Endothelial cell (in vitro differentiated cells): ENCODE measurements at places on chromosomes 6 and 20. TPM values are rescaled to one million over a fixed set of nuclear protein-coding genes. Genes with fewer than 3 reads are reported as not detected.

DNA sequence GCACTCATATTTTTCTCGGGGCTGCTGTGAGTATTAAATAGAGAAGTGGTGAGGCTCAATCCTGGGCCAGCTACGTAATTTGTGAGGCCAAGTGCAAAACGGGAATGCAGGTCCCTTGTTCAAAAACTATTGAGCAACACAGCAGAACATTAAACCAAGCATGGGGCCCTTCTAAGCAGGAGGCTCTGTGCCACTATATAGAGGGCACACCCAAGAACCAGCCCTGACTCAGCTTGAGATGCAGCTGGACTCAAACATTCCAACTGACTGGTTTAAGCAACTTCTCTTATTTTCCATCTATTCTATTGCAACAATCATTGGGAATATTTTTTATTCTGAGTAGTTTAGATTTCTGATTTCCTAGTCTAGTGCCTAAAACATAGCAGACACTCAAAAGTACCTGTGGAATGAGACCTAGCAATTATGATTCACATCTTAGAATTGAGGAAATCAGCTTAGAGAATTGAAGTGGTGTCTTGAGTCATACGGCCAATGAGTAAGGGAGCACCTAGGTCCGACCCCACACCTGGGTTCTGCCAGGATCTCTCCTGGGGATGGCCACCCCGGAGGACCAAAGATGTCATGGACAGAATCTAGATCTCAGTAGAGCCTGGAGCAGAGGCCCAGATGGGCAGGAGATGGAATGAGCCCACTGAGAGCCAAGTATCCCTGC lies 1.3 kb downstream of the SIRPB2 start:
- H3K27me3 ChIP-seq, result peaks cover 2% of the 10 kb centered on the region
- peaks cover 57% of the 10 kb centered on the region for H3K4me1 ChIP-seq
- H3K27ac ChIP-seq, result peak overlapping the region; percentile 36
- no peak for DNase-seq

GRCh38 chr6:36402481-36402880 lies 15.0 kb upstream of the ETV7 start:
- DNase-seq, result no peak
- no peaks in the 10 kb centered on the region for H3K36me3 ChIP-seq
- no peaks in the 10 kb centered on the region for H3K4me1 ChIP-seq

DNA sequence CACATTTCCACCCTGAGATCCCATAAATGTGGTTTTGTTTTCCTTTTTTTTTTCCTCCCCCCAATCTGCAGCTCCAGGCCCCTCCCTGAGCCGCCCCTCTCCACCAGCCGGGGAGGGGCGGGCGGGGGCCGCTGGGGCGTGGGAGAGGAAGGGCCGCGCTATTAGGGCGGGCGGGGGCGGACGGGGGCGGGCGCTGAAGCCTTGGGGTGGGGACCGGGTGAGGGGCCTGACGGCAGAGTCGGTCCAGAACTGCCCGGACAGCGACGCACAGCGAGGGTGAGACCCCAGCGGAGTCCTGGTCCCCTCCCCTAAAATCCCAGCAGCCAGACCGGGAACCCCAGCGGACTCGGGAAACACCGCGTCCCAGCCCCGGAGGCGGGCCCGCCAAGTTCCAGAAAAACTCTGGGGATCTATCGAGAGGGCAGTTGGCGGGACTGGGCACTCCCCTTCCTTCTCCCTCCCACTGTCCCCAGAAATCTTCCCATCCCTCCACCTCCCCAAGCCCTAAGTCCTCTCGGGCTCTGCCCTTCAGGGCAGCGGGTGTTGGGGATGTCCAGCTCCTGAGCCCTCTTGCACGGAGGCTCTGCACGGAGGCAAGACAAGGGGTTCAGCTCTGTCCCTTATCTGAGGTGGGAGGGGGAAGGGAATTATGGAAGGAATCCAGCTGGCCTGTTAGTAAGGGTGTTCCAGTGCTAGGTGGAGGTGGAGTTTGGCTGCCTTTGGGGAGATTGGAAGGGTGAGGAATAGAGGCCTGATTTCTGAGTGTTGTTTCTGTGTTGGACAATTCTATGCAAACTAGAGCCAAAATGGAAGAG lies at the start of gene PRICKLE4:
PRICKLE4 (plus strand) TSS at position 232 of the 815 bp plus-strand sequence. CDS start 2,692 bp downstream, outside the sequence.
- H3K27ac ChIP-seq, result peak within 1 kb of the TSS; percentile 92
- peak within 1 kb of the TSS; percentile 97 for H3K4me3 ChIP-seq
- H3K4me1 ChIP-seq, result peaks cover 46% of the 10 kb centered on the region

RSPH4A gene
- total RNA-seq, result 1.3 TPM

ADGRF5 gene
- 250 TPM for total RNA-seq

TFAP2C gene
- total RNA-seq, result 0.82 TPM

NOX3 gene
- not detected for total RNA-seq

CLPSL2 gene
- total RNA-seq, result not detected

DNA sequence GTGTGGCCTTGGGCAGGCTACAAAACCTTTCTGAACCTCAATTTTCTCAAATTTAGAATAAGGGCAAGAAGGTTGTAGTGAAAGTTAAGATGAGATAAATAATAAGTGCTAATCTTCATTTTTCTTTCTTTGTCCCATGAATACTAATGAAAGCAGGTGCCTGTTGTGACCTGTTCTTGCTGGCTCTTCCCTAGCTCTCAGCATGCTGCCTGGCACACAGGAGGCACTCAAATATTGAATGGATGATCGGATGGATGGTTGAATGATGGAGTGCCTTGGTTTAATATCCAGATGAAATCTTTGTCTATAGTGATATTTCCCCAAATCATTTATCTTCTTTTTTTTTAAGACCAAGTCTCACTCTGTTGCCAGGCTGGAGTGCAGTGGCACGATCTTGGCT lies 15.0 kb downstream of the PBOV1 start:
- no peak overlapping the region for H3K27ac ChIP-seq
- peaks cover 1% of the 10 kb centered on the region for H3K27me3 ChIP-seq
- no peak overlapping the region for H3K4me3 ChIP-seq
- DNase-seq, result no peak
- H3K4me1 ChIP-seq, result no peaks in the 10 kb centered on the region

TINAG gene
- total RNA-seq, result not detected

- H3K27me3 ChIP-seq, result no peaks in the 10 kb centered on the region
- no peak overlapping the region for H3K4me3 ChIP-seq
- DNase-seq, result no peak
- H3K4me1 ChIP-seq, result no peaks in the 10 kb centered on the region
- peaks cover 5% of the 10 kb centered on the region for H3K36me3 ChIP-seq
- no peak overlapping the region for H3K27ac ChIP-seq
Observed at GRCh38 chr6:156033598-156033997, 578.0 kb upstream of the NOX3 start.

DNA sequence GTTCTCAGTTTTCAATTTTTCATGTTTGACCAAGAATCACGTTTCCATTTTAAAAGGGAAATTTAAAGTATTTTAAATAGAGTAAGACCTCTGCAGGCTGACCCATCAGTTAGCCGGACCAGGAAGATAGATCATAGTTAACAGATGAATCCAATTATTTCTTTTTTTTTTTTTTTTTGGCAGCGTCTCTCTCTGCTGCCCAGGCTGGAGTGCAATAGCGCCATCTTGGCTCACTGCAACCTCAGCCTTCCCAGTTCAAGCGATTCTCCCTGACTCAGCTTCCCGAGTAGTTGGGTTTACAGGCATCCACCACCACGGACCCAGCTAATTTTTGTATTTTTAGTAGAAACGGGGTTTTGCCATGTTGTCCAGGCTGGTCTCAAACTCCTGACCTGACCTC lies 256.7 kb upstream of the CNR1 start:
- no peaks in the 10 kb centered on the region for H3K4me1 ChIP-seq
- no peaks in the 10 kb centered on the region for H3K27me3 ChIP-seq
- no peak overlapping the region for H3K27ac ChIP-seq
- no peaks in the 10 kb centered on the region for H3K36me3 ChIP-seq

DNA sequence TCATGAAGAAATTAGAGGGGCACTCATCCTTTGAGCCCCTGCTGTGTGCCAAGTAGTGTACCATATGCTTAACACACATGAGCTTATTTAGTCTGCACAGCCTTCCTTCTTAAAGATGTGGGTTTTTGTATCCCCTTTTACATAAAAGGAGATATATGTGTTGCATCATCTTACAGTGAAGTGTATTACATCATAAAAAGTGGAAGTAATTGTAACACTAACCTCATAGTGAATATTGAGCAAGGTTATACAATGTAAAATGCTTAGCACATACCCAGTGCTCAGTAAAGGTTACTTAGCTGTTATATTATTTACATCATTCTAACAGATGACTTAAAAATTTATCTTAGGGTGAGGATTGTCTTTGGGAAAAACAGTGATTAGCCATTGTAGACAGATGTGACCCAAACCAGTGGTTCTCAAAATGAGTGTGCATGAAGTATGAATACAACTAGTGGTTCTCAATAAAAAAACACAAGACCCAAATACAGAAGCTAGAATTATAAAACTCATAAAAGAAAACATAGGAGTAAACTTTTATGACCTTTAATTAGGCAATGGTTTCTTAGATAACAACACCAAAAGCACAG lies 3.8 kb upstream of the PIGU start:
- peaks cover 5% of the 10 kb centered on the region for H3K27me3 ChIP-seq
- H3K27ac ChIP-seq, result peak overlapping the region; percentile 57
- peaks cover 13% of the 10 kb centered on the region for H3K4me1 ChIP-seq
- no peak overlapping the region for H3K4me3 ChIP-seq
- DNase-seq, result no peak

THBS2 gene
- 0.23 TPM for total RNA-seq

ERVFRD-1 gene
- total RNA-seq, result not detected

DNA sequence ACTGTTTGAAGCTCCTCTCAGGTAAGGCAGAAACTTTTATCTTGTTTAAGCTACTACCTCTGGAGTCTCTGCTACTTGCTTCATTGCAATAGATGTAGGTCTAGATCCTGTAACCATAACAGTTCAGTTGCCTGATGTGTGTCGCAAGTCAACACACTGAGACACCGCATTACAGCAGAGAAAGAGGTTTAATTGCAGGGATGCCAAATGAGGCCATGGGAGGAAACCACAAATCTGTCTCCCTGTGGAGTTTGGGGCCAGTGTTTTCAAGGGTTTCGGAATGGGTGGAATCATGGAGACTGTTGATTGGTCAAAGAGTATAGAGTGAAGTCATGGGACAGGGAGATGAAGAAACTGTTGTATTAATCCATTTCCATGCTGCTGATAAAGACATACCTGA lies 57.1 kb upstream of the RBM24 start:
- H3K27ac ChIP-seq, result no peak overlapping the region
- H3K4me3 ChIP-seq, result no peak overlapping the region
- H3K4me1 ChIP-seq, result no peaks in the 10 kb centered on the region
- H3K27me3 ChIP-seq, result no peaks in the 10 kb centered on the region
- no peaks in the 10 kb centered on the region for H3K36me3 ChIP-seq
- DNase-seq, result no peak

- H3K36me3 ChIP-seq, result no peaks in the 10 kb centered on the region
- no peak for DNase-seq
- H3K27me3 ChIP-seq, result no peaks in the 10 kb centered on the region
- H3K4me3 ChIP-seq, result no peak overlapping the region
- H3K27ac ChIP-seq, result no peak overlapping the region
Observed at GRCh38 chr20:19253916-19254820, 41.7 kb downstream of the SLC24A3 start.

DNA sequence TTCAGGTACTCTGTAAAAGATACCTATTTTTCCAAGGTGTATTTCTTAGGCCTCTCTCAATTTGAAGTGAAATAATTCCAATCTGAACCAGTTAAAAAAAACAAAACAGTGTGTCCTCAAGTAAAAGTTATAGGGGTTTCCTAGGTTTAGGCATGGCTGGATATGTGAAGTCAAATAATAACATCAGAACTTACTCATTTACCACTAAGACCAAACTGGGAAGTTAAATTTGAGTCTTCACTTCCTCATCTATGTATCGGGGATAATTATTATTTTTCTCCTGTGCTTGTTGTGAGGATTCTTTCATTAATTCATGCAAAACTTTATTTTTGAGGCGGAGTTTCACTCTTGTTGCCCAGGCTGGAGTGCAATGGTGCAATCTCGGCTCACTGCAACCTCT lies 86.2 kb upstream of the PTPRK start:
- no peaks in the 10 kb centered on the region for H3K27me3 ChIP-seq
- no peak overlapping the region for H3K27ac ChIP-seq
- H3K4me3 ChIP-seq, result no peak overlapping the region
- no peak for DNase-seq
- peaks cover 2% of the 10 kb centered on the region for H3K4me1 ChIP-seq
- H3K36me3 ChIP-seq, result no peaks in the 10 kb centered on the region
